NCI-H1092 treated with DMSO at 0.1 percent for 48 hours (cell line): ENCODE measurements at places on chromosomes 7 and 10.
A peak's percentile ranks its signal among the peaks of the same experiment; 100 is the strongest.

- DNase-seq: no peak
Observed at GRCh38 chr7:128902761-128903585, 7.5 kb downstream of the KCP start.

DNA sequence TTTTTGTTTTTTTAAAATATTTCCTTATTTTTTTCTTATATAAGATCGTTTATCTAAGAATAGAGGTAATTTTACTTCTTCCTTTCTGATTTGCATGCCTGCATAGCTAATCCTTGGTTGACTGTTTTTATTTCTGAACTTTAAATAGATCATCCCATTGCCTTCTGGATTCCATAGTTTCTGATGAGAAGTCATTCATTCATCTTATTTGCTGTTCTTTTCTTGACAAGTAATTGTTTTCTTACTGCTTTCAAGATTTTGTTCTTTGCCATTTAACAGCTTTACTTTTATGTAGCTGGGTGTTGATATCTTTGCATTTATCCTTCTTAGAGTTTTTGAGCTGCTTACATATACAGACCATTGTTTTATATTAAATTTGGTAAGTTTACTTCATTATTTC is 437.9 kb downstream of the SDK1 start:
- DNase-seq: peak; percentile 6

DNA sequence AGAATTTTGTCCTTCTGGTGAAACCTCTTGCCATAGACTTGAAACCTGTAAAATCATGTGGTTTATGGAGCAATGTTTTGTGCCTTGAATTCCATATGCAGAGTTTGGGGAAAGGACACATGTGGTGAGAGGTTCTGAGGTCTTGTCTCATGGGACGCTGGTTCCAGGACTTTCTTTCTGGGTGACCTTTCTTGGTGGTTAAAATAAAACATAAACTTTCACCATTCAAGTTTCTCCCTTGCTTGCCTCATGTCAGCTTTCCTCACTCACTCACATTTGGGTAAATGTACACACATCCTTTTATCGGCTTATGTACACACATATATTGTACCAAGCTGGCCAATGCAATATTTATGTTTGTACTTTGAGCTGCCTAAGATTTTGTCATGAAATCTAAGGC is 144.9 kb upstream of the CELF2 start:
- no peak for DNase-seq

- DNase-seq: no peak
Observed at GRCh38 chr7:73443548-73444255, 10.1 kb downstream of the FZD9 start.

- no peak for DNase-seq
Observed at GRCh38 chr10:129055225-129055624, 411.8 kb upstream of the MGMT start.

DNA sequence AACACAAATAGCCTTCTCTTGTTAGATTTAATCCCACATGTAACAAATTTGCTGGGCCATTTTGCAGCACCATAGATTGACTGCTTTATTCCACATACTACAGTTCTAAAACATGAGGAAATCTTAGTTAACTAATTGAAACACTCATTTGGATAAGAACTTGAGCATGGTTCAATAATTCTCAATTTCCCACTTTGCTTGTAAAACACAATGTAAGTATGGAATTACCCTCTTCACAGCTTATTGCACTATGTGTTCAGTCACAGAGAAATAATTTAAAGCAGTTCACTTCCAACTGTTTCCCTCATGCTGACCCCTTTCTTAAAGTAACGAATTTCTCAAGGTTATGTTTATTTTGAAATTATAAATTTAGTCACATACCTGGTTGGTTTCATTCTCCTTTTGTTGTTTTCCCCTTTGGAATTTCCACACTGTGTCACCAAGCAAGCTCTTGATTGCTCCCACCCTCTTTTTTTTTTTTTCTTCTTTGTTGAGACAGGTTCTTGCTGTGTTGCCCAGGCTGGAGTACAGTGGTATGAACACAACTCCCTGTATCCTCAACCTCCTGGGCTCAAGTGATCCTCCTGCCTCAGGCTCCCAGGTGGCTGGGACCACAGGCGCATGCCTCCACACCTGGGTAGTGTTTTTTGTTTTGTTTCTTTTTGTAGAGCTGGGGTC is 425.4 kb downstream of the EXOC4 start:
- DNase-seq: no peak

- DNase-seq: no peak
Observed at GRCh38 chr7:103996639-103997038, 7.2 kb upstream of the RELN start.

DNA sequence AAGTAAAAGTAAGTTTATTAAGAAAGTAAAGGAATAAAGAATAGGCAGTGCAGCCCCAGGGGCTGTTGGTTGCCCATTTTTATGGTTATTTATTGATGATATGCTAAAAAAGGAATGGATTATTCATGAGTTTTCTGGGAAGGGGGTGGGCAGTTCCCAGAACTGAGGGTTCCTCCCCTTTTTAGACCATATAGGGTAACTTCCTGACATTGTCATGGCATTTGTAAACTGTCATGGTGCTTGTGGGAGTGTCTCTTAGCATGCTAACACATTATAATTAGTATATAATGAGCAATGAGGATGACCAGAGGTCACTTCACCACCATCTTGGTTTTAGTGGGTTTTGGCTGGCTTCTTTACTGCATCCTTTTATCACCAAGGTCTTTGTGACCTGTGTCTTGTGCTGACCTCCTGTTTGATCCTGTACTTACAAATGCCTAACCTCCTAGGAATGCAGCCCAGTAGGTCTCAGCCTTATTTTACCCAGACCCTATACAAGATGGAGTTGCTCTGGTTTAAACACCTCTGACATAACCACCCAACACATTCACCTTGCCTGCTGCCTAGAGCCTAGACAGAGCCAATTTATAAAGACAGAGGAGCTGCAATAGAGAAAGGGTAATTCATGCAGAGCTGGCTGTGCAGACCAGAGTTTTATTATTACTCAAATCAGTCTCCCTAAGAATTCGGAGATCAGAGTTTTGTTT is 10.9 kb upstream of the ERCC6 start:
- DNase-seq: no peak

GRCh38 chr10:4315551-4315950 is 510.5 kb upstream of the AKR1E2 start:
- DNase-seq: no peak

GRCh38 chr7:108417926-108418325 is 38.3 kb downstream of the NRCAM start:
- DNase-seq: no peak

DNA sequence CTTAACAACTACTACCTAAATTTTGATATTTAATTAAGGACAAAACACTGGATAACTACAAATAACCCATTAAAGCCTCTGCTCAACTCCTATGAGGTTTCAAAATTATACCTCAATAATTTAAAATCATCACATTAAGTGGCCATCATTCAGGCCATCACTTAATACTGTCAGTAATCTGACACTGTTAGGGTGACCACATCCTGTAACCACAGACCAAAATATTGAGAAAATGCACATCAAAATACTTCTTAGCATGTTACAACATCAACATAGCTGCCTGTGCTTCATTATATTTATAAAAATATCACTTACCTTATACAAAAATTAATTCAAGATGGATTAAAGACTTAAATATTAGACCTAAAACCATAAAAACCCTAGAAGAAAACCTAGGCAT is 23.3 kb downstream of the SEM1 start:
- DNase-seq: no peak

DNA sequence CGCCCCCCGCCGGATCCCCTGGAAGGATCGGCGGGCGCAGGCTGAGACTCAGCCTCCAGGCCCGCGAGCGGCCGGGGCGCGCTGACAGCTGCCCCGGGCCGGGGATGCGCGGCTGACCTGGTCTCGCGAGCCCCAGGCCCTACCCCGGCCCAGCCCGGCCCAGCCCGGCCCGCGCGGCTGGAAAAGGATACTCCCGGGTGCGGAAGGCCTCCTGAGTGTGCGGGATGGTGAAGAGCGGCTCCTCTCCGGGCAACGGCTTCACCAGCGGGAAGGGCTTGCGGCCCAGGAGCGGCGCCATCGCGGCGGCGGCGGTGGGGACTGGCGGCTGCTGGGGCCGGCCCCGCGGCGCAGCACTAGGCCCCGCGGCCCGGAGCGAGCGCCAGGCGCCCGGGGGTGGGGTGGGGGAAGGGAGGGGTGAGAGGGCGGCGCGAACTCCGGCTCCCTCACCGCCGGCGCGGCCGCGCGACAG is 423 bp downstream of the BAZ1B start:
- DNase-seq: peak; percentile 49

GRCh38 chr10:11934262-11934661 is 108.3 kb downstream of the UPF2 start:
- no peak for DNase-seq

DNA sequence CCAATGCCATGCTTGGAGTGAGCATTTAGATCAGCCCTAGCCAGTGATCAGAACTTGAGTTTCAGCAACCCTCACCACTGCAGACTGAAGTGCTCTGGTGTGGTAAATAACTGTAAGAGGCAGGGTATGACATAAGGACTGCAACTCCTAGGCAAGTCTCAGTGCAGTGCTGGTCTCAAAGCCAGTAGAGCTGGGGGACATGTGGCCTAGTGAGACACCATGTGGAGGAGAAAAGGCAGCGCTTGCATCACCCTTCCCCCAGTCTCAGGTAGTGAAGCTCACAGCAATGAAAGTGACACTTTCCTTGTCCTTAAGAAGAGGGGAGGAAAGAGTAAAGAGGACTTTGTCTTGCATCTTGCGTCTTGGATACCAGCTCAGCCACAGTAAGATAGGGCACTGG is 386.8 kb upstream of the POT1 start:
- peak; percentile 61 for DNase-seq

GRCh38 chr7:80335511-80336231 is 176.2 kb downstream of the GNAT3 start:
- DNase-seq: peak; percentile 91

DNA sequence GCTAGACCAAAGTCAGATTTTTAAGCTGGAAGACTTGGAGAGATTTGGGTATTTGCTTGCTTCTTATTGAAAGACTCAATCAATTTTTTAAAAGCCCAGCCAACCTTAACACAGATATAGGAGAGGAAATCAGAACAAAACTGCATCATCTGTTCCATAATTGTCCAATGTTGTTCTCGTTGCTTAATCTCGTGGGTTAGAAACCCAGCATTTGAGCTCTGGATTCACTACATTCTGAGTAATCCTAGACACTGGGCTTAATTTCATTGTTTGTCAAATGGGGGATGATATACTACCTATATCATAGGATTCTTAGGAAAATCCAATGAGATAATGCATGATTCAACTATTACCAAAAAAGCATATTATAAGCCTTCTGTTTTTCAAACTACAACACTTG is 48.9 kb downstream of the CALD1 start:
- DNase-seq: no peak

DNA sequence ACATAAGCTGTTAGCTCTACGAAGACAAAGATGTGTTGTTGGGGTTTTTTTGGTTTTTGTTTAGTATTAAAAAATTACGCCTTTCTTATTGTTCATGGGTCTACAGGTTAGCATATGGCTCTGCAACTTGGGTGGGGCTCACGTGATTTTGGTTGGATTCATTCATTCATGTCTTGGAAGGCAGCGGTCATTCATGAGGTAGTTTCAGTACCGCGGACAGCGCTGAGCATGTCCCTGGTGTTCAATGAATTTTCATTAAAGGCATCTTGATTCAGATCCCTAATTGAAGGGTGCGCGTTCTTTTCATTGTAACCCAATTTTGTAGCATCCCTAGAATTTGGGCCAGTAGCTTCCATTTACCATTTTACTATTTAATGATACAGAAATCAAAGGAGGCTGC is 42.9 kb upstream of the TCERG1L start:
- DNase-seq: no peak

DNA sequence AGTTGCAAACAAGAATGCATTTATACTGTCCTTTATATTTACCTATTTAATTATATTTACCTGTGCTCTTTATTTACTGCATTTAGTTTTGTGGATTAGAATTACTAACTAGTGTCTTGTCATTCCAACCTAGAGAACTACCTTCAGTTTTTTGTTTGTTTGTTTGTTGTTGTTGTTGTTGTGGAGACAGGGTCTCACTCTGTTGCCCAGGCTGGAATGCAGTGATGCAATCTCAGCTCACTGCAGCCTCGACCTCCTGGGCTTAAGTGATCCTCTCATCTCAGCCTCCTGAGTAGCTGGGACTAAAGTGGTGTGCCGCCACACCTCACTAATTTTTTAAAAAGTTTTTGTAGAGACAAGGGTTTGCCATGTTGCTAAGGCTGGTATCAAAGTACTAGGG is 156.4 kb upstream of the AKR1E2 start:
- no peak for DNase-seq

- no peak for DNase-seq
Observed at GRCh38 chr7:73706126-73707044, 13.1 kb downstream of the STX1A start.

DNA sequence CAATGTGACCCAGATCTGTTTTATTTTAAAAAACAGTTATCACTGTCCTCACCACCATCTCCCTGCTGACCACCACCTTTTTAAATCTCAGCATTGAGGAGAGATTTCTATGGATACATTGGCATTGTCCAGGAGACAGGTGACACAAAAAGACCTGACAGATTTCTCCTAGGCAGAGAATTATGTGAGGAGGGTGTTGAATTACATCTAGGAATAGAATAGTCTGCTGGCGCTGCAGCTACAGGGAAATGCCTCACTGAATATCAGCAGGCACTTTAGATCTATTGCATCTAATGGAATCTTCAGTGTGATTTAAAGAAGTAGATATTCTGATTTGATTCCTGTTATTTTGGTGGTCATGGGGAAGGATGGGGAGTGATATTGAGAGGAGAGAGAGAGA is 593.5 kb downstream of the NRG3 start:
- no peak for DNase-seq

- DNase-seq: no peak
Observed at GRCh38 chr7:85290269-85290668, 103.4 kb upstream of the SEMA3D start.

GRCh38 chr7:33854178-33854577 is 51.2 kb upstream of the BMPER start:
- no peak for DNase-seq

DNA sequence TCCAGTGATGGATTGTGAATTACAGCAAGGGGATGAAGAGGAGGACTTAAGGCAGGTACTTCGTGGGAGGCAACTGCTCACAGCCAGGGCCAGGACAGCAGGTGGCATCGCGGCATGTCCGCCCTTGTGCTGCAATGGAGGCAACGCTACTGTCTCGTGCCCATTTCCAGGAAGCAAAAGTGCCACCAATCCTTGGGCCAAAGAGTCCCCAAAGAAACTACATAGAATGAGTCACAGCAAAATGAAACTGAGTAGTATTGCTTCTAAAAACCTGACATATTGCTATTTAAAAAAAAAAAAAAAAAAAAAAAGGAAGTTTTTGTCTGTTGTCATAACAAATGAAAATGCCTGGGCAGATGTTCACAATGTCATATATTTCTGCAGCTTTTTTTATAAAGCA is 46.6 kb downstream of the RSU1 start:
- no peak for DNase-seq

DNA sequence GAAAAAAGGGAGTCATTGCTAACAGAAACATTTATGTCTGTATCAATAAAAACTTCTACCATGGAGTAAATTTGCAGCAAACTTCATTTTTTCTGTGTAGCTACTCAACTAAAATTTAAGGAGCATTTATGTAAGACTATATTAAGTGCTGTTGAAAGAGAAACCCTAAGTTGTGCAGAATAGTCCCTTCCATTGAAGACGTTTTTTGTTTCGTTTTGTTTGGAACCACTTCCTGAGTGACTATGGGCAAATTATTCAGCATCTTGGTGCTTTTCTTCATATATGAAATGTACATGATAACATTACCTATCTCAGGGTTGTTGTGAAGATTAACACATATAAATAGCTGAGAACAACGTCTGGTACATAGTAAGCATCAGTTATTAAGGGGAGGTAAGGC is 24.3 kb downstream of the SEM1 start:
- no peak for DNase-seq
